Nephron progenitor cell (in vitro differentiated cells): ENCODE measurements at places on chromosomes 5 and 9.

DNA sequence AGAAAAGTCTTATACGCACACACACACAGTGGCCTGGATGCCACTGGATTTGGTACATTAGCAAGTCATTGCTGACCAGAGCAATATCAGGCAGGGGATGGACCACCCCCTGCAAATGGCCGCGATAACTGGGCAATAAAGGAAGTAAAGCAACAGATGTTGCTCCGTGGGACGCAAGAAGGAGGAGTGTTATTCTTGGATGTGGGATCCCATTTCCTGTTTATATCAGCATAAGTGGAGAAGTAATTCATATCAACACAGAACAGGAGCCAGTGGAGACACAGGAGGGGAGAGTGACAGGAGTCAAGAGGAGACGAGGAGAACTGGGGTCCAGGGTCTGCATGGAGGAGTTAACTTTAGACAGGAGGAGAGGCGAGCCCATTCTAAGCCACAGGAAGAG lies 18.4 kb downstream of the RUFY1 start:
- no peak overlapping the region for H3K4me3 ChIP-seq
- no peak for DNase-seq
- H3K36me3 ChIP-seq, result peaks cover 62% of the 10 kb centered on the region
- peak overlapping the region; percentile 2 for H3K27ac ChIP-seq
- no peaks in the 10 kb centered on the region for H3K27me3 ChIP-seq
- H3K4me1 ChIP-seq, result no peaks in the 10 kb centered on the region

DNA sequence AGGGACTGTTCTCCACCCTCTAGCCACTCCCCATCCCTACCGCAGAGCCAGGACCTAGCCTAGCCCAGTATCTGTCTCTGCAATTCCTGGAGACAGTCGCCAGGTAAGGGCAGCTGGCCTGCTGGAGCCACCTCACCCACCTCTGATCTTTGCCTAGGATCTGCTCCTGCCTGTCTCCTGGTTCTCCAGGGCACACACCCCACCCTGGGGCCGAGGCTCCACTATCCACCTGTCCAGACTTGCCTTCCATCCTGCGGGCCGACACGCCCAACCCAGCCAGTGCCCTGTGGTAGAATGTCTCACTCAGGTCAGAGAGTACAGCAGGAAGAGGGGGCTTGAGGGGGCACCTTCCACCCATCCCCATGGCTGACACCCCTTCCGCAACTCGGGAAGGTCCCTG lies 15.7 kb upstream of the AQP7 start:
- no peak for DNase-seq
- no peak overlapping the region for H3K27ac ChIP-seq
- peaks cover 36% of the 10 kb centered on the region for H3K27me3 ChIP-seq
- H3K4me3 ChIP-seq, result no peak overlapping the region
- H3K36me3 ChIP-seq, result no peaks in the 10 kb centered on the region
- H3K4me1 ChIP-seq, result peaks cover 34% of the 10 kb centered on the region

GRCh38 chr5:126433701-126434100 lies 10.5 kb downstream of the GRAMD2B start:
- peaks cover 18% of the 10 kb centered on the region for H3K36me3 ChIP-seq
- peaks cover 39% of the 10 kb centered on the region for H3K4me1 ChIP-seq
- no peak for DNase-seq
- no peak overlapping the region for H3K4me3 ChIP-seq

GRCh38 chr5:142053426-142054151 lies 40.8 kb upstream of the GNPDA1 start:
- no peak for DNase-seq
- H3K27me3 ChIP-seq, result peaks cover 4% of the 10 kb centered on the region
- H3K36me3 ChIP-seq, result no peaks in the 10 kb centered on the region
- H3K27ac ChIP-seq, result no peak overlapping the region

- H3K4me1 ChIP-seq, result no peaks in the 10 kb centered on the region
- H3K36me3 ChIP-seq, result peaks cover 35% of the 10 kb centered on the region
- H3K27ac ChIP-seq, result no peak overlapping the region
- no peak overlapping the region for H3K4me3 ChIP-seq
These were observed 89.8 kb downstream of the NTRK2 start for GRCh38 chr9:84759300-84759750.

- H3K27me3 ChIP-seq, result peaks cover 25% of the 10 kb centered on the region
- peak overlapping the region; percentile 57 for H3K27ac ChIP-seq
- H3K36me3 ChIP-seq, result no peaks in the 10 kb centered on the region
These were observed 50.5 kb upstream of the EXOC3 start for GRCh38 chr5:392431-392988.

DNA sequence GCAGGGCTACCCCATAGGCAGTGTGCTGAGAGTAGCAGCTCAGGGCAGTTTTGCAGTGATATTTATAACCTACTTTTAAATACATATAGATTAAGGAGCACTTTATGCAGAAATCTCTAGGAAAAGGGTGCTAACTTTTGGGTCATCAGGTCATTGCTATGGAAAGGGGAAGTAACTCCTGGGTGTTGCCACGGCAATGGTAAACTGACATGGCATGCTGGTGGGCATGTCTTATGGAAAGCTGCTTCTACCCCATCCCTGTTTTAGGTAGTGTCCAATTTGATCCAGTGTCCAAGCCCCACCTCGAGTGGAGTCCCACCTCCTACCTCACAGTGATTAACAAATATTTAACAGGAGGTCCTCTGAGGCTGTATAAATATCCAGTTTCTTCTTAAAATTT lies 56.8 kb upstream of the XPA start:
- no peak overlapping the region for H3K4me3 ChIP-seq
- DNase-seq, result no peak
- H3K36me3 ChIP-seq, result no peaks in the 10 kb centered on the region
- no peaks in the 10 kb centered on the region for H3K4me1 ChIP-seq
- H3K27ac ChIP-seq, result no peak overlapping the region

DNA sequence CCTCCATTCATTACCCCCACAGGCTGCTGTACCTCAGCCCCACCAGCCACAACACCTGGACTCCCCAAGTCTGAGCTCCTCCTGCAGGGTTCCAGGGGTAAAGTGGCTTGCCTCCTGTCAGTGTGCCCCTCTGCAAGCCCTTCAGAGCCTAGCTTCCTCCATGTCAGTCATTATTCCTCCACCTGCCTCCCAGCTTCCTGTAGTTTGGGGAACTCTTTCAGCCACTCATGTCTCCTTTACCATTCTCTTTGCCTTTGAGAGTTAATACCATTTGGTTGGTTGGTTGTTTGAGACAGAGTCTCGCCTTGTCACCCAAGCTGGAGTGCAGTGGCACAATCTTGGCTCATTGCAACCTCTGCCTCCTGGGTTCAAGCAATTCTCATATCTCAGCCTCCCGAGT lies 36.2 kb downstream of the IRF1 start:
- peaks cover 27% of the 10 kb centered on the region for H3K4me1 ChIP-seq
- no peak overlapping the region for H3K4me3 ChIP-seq
- no peaks in the 10 kb centered on the region for H3K36me3 ChIP-seq
- DNase-seq, result no peak
- H3K27me3 ChIP-seq, result peaks cover 5% of the 10 kb centered on the region

GRCh38 chr5:41834506-41834905 lies 35.7 kb downstream of the OXCT1 start:
- no peaks in the 10 kb centered on the region for H3K27me3 ChIP-seq
- DNase-seq, result no peak
- H3K36me3 ChIP-seq, result peaks cover 44% of the 10 kb centered on the region
- H3K27ac ChIP-seq, result no peak overlapping the region
- H3K4me3 ChIP-seq, result no peak overlapping the region

DNA sequence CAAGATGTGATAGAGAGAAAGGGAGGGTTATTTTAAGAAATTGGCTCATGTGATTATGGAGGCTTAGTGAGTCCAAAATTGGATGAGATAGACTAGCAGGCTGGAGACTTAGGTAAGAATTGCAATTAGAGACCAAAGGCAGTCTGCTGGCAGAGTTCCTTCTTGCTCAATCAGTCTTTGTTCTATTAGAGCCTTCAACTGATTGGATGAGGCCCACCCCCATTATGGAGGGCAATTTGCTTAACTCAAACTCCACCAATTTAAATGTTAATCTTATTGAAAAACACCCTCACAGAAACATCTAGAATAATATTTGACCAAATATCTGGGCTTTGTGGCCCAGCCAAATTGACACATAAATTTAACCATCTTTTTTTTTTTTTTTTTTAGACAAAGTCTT lies 23.9 kb upstream of the TPD52L3 start:
- no peak for DNase-seq
- H3K4me1 ChIP-seq, result no peaks in the 10 kb centered on the region
- H3K27ac ChIP-seq, result no peak overlapping the region
- H3K4me3 ChIP-seq, result no peak overlapping the region
- H3K36me3 ChIP-seq, result no peaks in the 10 kb centered on the region

DNA sequence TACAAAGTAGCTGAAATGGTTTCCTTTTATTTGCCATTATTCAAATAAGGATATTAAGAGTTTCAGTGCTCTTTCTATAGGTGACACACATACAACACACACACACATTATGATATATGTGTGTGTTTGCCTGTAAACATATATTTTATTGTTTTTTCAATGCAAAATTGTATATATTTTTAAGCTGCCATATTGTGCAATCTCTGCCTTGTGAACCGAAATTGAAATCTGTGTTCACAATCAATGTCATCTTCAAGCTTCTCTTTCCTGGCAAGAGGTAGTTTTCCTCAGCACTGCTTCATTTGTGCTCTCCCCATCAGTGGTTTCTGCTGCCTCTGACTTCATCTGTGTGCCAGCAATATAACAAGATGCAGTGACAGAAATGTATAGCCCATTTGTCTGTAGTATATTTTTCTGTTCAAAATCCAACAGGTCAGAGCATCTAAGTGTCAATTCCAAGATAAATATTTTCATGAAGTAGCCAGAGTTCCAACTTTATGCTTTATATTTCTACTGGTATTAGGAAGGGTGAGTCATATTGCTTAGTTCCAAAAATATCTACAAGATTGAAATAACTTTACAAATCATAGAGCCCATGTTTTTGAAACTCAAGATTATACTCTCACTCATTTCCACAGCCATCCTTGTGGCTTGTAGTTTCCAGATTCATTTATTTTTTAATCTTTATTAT lies 1704.8 kb upstream of the CDH9 start:
- H3K36me3 ChIP-seq, result no peaks in the 10 kb centered on the region
- no peak overlapping the region for H3K27ac ChIP-seq
- DNase-seq, result no peak
- peaks cover 1% of the 10 kb centered on the region for H3K4me1 ChIP-seq
- no peak overlapping the region for H3K4me3 ChIP-seq

- no peak for DNase-seq
- H3K27ac ChIP-seq, result peak overlapping the region; percentile 43
- H3K4me1 ChIP-seq, result peaks cover 8% of the 10 kb centered on the region
- no peak overlapping the region for H3K4me3 ChIP-seq
- peaks cover 3% of the 10 kb centered on the region for H3K27me3 ChIP-seq
These were observed 39.9 kb downstream of the GDNF start for GRCh38 chr5:37799865-37800421.

- no peaks in the 10 kb centered on the region for H3K36me3 ChIP-seq
- peaks cover 10% of the 10 kb centered on the region for H3K4me1 ChIP-seq
- DNase-seq, result no peak
- peaks cover 6% of the 10 kb centered on the region for H3K27me3 ChIP-seq
These were observed 287.6 kb upstream of the ADRA1B start for GRCh38 chr5:159628703-159629102.

DNA sequence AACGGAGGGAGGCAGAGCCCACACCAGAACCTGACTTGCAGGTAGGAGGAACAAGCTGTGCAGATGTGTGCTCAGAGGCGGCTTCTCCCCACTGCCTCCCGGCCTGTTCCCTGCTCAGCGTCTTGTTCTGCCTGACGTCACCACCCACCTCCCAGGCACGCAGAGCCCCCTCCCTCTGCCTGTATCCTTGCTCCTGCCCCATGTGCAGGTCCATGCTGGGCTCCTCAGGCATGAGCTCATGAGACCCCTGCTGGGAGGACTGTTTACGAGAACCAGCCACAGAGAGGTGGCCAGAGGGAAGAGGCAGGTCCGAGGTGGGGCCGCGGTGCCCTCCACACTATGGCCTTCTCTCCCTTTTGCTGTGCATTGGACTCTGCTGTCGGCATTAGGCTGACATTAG lies 45.5 kb downstream of the SLC6A3 start:
- H3K4me3 ChIP-seq, result no peak overlapping the region
- no peak overlapping the region for H3K27ac ChIP-seq
- peaks cover 5% of the 10 kb centered on the region for H3K4me1 ChIP-seq

DNA sequence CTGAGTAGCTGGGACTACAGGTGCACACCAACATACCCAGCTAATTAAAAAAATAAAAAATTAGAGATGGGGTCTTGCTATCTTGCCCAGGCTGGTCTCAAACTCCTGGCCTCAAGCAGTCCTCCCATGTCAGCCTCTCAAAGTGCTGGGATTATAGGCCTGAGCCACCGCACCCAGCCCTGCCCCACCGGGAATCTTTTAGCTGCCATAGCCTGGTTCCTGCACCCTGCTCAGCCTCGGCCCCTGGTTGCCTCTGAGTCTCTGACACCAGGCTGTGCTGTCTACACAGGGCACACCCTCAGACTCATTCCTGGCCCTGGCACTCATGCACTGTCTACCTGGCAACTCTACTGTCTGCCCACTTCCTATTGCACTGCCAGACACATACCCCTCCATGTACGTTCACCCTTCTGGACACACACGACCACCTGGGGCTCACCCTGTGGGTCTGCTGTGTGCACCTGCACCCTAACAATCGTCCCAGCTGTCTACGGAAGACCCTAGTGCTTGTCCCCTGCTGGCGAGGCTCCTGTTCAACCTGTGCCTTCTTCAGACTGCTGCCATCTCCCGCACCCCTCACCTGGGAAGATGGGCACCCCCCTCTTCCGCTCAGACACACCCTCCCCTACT lies 1.4 kb downstream of the PROP1 start:
- H3K4me3 ChIP-seq, result no peak overlapping the region
- H3K4me1 ChIP-seq, result no peaks in the 10 kb centered on the region
- DNase-seq, result no peak
- no peaks in the 10 kb centered on the region for H3K36me3 ChIP-seq
- peaks cover 5% of the 10 kb centered on the region for H3K27me3 ChIP-seq
- H3K27ac ChIP-seq, result no peak overlapping the region
